ENCODE measurements at places on chromosomes 13 and 19.

DNA sequence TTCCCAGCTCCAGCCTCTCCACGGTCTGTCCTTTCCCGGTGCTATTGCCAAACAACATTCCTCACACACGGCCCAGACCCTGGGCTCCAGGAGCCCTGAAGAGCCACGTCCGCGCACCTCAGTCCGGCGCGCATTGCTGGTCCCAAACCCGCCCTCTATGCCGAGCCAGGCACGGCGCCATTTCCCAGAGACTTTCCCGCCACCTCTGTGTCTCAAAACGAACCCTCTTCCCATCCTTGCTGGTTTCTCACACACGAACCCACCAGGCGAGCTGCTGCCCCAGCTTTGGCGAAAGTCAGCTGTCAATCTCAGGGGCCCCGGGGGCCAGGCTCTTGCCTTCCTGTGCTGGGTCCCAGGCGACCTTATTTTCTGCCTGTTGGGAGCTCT lies 28.0 kb upstream of the F7 start:
- no peak for DNase-seq

GRCh38 chr19:1880611-1881392 lies 4.5 kb downstream of the ABHD17A start:
- no peak for DNase-seq

- no peak for DNase-seq
These were observed 34.4 kb downstream of the LYL1 start for GRCh38 chr19:13068085-13068846.

DNA sequence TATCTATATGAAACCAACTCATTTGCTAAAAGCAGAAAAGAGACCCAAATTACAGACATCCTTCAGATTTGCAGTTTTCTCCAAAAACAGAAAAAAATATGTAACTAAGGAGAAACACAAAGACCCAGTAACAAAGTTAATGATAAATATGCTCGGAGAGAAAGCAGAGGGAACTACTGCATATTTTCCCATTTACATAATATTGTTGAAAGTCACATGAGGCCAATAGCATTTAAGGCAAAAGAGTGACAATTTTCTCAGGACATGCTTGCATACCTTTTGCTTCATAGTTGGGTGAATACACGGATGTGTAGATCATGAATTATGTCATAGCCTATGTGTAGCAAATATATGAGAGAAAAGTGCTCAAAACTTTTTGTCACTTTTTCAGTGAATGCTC lies 310.3 kb downstream of the EFNB2 start:
- no peak for DNase-seq

GRCh38 chr19:34179066-34179465 lies 6.8 kb downstream of the LSM14A start:
- no peak for DNase-seq
